ENCODE measurements at places on chromosomes 4 and X.

- no peak for DNase-seq
Observed at GRCh38 chr4:185567381-185568376, 32.4 kb upstream of the PDLIM3 start.

DNA sequence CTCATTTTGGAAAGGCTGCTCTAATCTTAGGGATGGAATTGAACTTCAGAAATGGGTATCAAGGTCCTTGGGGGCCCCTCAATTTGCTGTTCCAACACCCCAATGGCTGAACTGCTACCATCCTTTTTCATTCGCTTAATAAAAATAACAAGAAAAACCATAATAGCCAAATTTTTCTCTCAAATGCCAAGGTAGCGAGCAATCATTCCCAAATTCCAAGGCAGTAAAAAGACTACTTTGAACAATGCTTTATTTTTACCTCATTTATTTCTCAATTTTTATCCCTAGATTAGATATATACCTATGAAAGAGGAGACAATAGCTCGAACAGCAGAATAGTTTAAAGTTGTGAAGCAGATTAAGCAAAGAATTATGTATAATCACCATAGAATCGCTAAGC, 323.4 kb upstream of the SLC7A11 start:
- DNase-seq = no peak

DNA sequence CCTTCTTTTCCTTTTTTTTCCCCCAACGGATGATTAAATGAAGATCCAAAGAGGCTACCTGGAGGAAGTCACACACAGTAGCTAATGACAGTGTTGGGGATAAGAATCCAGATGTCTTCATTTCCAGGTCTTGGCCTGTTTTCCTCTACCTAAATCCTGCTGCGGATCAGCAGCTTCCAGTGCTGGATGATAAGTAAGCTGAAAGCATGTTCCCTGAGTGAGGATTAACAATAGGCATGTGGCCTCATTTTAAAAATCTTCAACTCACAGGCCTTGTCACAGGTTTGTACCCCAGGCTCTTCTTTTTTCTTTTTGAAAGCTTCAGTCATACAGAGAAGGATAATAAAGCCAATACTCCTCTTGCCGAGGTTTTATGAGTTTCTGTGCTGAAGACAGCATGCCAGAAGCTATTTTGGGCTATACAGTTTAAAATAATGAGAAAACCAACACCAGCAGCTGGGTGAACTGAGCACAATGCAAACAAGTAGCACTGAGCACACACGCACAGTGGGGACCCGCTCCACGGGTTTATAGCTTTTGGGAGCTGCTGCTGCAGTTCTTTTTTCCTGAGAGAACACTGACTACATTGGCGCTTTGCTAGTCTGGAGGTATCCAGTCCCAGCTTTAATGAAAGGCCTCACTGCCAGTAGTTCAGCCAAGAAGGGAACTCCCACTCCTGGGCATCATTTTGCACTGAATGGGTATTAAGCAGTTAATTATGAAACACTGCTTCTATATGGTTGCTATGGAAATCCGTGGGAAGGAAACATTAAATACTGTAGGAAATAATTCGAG, 184.2 kb upstream of the CTSO start:
- DNase-seq = no peak

- DNase-seq = no peak
Observed at GRCh38 chrX:100449696-100450608, 39.9 kb upstream of the PCDH19 start.

DNA sequence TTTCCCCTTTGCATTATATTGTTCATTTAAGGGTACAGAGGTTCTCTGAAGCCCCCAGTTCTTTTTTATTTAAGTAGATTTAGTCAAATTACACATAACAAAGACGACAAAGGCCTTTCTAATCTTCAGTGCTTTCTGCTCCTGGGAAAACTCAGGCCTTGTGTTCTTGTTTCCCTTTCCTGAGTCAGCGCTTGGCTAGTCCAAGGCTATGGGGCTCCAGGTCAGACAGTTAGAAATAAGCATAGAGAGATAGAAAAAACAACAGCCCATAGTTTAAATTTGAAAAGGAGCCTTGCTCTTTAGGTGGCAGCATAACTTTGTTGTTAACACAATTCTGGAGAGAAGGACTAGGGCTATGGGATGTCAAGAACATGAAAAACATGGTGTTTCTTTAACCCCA, 97.3 kb downstream of the PPP1R2C start:
- DNase-seq = no peak

- DNase-seq = no peak
Observed at GRCh38 chrX:40423299-40423698, 157.5 kb upstream of the ATP6AP2 start.
